NCI-H1105 treated with DMSO at 0.1 percent for 48 hours (cell line): ENCODE measurements at places on chromosomes 2 and 18.

DNA sequence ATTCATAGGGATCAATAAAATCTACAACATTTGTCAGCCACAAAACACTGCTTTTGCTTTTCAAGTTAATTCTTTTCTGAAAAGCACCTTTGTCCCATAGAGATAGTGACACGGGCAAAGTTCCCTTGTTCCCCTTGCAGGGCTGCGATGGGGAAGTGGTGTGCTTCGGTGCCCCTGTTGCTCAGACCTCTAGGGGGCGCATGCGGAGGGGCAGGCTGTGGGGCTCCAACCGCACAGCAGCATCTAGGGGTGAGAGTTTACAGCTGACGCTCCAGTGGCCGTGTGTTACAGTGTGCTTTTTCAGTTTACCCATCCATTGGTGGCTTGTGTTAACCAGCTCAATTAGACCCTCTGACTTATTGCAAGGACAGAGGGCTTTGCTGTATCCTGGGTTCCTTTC lies 1432.2 kb upstream of the ACVR2A start:
- no peak for DNase-seq

DNA sequence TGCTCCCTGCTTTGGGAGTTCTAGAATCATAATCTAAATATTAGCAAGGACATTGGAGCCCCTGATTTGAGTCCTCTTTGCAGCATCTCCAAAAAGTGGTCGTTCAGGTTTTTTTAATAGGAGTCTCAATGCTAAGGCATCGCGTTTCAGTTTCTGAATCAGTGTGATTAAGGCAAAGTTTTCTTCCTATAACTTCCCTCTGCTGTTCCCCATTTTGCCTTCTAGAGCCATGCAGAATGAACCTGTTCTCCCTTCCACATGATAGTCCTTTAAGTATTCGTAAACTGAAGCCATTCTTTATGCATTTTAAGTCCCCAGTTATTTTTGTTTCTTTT lies 159.5 kb downstream of the PTGR3 start:
- DNase-seq = no peak

- DNase-seq = no peak
These were observed 93.6 kb downstream of the ZFP36L2 start for GRCh38 chr2:43132683-43133301.

- peak; percentile 22 for DNase-seq
These were observed 659 bp downstream of the CHMP1B start for GRCh38 chr18:11851806-11852337.

- DNase-seq = peak; percentile 60
These were observed 10.2 kb upstream of the CNDP1 start for GRCh38 chr18:74524097-74524496.

GRCh38 chr2:62884514-62884913 lies 166.1 kb upstream of the OTX1 start:
- DNase-seq = no peak

- DNase-seq = no peak
These were observed 464 bp upstream of the SESTD1 start for GRCh38 chr2:179265082-179265510.

GRCh38 chr18:47815486-47816270 lies 114.8 kb downstream of the SMAD2 start:
- DNase-seq = no peak

DNA sequence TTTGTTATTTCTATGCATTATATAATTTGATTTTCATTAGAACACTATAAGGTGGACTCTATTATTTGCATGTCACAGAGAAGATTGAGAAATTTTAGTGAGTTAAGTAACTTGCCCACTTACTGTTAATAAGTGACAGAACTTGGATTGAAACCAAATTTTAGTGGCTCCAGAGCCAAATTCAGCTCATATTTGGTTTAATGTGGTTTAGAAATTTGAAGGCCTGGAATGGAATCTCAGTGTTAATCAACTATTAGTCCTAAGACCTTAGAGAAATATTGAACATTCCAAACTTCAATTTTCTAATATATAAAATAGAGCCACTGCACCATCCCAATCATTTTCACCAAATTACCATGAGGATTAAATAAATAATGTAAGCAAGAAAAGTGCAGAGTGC lies 281.6 kb downstream of the ZNF385B start:
- DNase-seq = peak; percentile 4

GRCh38 chr18:43029414-43029813 lies 86.1 kb downstream of the RIT2 start:
- DNase-seq = no peak

DNA sequence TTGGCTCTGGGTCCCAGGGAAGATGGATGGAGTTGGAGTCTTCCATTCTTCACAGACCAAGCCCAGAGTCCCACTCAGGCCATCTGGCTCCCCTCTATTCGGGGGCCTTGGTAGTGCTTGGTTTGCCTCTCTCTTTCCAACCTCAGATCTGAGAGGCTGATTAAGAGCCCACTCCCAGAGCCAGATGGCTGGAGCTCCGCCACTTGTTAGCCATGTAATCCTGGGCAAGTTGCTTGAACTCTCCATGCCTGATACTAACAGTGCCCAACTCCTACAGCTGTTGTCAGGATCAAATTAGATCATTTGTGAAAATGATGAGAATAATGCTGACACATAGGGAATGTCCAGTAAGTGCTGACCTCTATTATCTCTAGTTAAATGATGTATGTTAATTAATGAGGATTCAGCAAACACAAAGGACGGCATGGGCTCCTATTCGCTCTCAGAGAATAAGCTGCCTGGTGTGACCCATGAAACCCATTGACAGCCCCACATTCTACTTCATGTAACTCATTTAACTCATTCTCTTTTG lies 46.6 kb upstream of the SLC14A1 start:
- DNase-seq = no peak

DNA sequence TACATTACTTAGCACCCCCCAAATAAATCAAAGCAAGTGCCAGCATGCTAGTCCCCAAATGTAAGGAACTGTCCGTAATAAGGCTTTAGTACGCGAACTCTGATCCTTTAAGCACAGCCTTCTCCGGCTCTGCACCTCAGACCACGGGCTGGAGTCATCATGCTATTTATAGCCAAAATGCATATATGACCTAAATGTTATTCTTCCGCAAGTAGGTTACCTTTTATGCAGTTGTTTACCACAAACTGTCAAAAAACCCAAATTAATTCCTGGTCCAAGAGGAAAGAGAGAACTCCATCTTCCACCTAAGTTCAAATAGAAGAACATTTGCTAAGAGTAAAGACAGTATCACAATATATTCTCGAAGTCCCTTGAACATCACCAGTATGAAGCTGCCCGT lies 42.7 kb downstream of the ZNF516 start:
- DNase-seq = no peak

- no peak for DNase-seq
These were observed 717.6 kb downstream of the TDRD15 start for GRCh38 chr2:21841341-21841740.

DNA sequence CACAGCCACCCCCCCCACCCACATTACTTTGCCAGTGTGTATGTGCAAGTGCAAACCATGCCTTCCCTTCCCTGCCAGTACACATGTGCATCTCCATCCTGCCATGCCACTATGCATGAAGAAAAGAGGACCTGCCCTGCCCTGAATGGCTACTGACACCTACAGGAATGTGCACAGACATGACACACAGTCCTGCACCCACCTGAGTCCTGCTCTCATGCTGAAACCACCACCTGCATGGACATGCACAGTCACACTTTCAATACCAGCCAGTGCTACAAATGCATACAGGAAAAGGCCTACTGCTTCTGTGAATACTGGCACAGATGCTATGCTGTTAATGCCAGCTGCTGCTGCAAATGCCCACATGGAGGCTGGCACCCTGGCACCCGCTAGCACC lies 334.4 kb upstream of the DLGAP1 start:
- DNase-seq = no peak

- peak; percentile 46 for DNase-seq
These were observed 332.4 kb downstream of the GULP1 start for GRCh38 chr2:188623995-188624643.

DNA sequence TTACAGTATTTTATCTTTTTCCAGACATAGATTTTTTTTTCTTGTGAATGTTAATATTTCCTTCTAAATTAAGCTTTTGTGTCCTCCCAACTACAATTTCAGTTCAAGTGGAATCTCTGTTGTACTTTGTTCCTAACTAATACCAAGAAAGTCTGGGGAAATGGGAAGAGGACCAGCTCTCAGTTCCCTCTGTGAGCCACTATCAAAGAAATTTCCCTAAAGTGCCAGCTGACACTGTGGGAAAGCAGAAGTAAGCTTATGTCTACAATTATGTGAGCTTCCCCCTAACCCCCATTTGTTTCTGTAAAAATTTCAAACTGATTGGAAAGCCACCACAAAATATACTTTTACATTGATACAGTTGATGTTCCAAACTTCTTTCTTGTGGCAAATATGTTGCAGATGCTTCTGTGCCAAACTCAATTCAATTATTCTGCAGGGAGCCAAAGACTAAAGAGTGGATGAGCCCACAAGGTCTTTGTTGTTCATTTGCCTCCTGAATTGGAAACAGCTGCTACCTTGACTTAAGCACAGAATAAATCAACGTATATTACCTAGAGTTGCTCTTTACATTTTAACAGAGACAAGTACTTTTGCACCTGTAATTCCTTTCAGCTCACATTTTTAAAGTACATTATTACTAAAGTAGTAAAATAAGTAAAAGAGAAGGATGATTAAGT lies 306.6 kb downstream of the PTH2R start:
- peak; percentile 60 for DNase-seq

GRCh38 chr2:202032846-202033316 lies 774 bp upstream of the FZD7 start:
- no peak for DNase-seq

DNA sequence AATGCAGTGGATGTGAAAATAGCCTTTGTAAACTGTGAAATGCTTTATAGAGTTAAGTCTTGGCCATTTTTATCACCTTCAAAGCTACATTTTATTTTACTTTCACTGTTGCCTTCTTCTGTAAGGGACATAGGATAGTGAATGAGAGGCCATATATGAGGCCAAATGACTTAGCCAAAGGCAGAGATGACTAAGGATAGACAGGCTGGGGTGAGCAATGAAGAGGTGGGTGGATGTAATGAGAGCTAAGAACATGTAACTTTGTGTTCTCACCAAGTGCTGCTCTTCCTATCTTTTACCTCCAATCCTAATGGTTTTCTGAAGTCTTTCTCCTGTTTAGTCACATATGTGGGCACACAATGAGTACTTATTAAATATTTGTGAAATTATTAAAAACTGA lies 101.9 kb downstream of the MBD5 start:
- DNase-seq = no peak

- no peak for DNase-seq
These were observed 76.3 kb downstream of the DDX1 start for GRCh38 chr2:15667809-15668556.
